ENCODE measurements at places on chromosomes 2 and 18.

GRCh38 chr2:143087033-143087432 is 42.2 kb upstream of the ARHGAP15 start:
- no peak for DNase-seq

DNA sequence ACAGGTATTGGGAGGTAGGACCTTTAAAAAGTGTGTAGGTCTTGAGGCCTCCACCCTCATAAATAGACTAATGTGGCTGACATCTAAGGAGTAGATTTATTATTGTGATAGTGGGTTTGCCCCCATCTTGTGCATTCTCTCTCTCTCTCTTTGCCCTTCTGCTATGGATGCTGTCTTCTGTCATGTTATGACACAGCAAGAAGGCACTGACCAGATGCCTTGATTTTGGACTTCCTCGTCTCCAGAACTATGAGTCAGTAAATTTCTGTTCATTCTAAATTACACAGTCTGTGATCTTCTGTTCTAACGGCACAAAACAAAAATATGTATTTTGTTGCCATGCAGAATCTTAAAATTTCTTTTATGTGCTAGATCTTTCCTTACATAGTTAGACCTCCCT is 66.9 kb downstream of the ATAD2B start:
- no peak for DNase-seq

GRCh38 chr18:74064510-74064909 is 83.1 kb downstream of the FBXO15 start:
- DNase-seq: no peak

DNA sequence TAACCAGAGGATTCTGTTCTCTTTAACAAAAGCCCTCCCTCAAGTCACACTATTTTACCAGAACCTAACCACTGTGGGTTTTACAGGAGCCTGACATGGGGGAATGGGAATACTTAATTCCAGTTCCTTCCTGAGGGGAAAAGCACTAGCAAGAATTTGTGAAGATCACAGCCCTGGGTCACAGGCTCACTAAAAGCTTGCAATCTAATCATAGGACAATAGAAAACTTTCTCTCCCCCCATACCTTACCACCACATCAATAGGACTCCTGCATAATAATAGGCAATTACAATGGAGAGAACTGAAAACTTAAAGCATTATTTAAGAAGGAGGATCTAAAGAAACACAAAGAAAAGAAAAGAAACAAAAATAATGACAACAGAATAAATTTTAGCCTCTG is 225.8 kb upstream of the ZNF804A start:
- DNase-seq: no peak

DNA sequence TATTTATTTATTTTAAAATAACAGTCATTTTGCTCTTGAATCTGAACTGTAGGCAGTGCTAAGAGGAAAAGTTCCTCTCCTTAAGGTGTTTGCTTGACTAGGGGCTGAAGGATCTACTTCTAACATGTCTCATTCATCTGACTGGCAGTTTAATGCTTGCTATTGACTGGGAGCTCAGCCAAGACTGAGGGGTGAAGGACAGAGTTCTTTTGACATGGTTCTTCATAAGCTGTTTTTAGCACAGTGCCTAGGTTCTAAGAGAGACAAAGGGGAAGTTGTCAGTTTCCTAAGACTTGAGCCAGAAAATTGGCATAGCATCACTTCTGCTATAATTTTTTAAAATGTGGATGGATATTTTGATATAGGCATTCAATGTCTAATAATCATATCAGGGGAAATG is 73.0 kb downstream of the COMMD1 start:
- DNase-seq: no peak

GRCh38 chr2:235836491-235836911 is 331.7 kb downstream of the GBX2 start:
- DNase-seq: no peak

GRCh38 chr2:40097691-40098385 is 318.8 kb upstream of the THUMPD2 start:
- no peak for DNase-seq

DNA sequence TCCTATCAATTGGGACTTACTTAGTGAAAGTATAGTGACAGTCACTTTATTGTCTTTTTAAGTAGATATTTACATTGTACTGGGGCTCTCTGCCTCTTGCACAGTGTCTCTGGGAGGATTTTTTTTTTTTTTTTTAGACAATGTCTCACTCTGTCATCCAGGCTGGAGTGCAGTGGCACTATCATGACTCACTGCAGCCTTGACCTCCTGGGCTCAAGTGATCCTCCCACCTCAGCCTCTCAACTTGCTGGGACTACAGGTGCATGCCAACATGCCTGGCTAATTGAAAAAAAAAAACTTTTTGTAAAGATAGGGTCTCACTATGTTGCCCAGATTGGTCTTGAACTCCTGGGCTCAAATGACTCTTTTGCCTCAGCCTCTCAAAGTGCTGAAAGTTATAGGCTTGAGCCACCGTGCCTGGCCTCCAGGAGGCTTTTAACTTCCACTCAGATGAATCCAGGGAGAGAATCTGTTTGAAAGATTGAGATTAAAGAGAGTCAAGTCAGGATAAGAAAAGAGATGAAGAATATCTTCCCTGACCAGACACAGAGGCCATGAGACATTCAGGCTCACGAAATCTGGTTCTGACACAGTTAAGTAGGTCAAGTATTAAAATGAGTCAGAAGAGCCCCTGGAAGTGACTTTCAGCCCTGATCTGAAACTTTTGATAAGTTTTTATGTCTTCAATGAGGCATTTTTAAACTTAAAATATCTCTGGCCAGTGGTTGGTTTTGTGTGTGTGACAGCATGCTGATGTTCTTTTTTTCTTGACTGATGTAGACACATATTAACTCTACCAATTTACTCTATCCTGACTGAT is 18.3 kb downstream of the ARHGEF33 start:
- DNase-seq: no peak

GRCh38 chr18:8260827-8261226 is 348.4 kb upstream of the RAB12 start:
- no peak for DNase-seq
